ENCODE measurements at places on chromosomes 4 and X.

DNA sequence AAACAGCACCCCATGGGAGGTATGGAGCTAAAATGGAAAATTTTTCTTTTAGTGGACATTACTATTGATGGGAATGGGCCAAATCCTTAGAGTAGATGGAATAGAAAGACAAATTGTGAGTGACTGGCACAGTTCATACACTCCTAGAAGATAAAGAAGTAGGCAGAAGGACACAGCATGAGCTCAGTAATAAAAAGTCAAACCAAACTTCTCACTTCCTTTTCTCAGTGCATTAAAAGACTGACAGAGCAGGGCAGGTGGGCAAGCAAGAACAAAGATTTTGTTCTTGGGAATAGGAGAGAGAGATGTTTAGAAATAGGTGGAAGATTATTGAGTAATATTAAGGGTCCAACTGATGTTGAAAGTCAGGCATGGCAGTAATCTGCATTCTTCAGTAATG, 132.5 kb downstream of the ATP10D start:
- no peak for DNase-seq

- no peak for DNase-seq
Observed at GRCh38 chr4:152294331-152294730, 241.6 kb downstream of the FBXW7 start.

- no peak for DNase-seq
Observed at GRCh38 chrX:10187421-10187820, 30.6 kb downstream of the CLCN4 start.

- no peak for DNase-seq
Observed at GRCh38 chr4:8538076-8538702, 42.0 kb upstream of the GPR78 start.

All from hematopoietic multipotent progenitor cell treated with erythropoietin and hydrocortisone succinate and interleukin-3 and kit ligand, for 17 days (in vitro differentiated cells).